Thoracic aorta (tissue), 2 donors: ENCODE measurements at places on chromosomes 7 and 10. TPM values are rescaled to one million over a fixed set of nuclear protein-coding genes. Genes with fewer than 3 reads are reported as not detected.

- H3K4me3 ChIP-seq: no peak overlapping the region
- no peak overlapping the region for H3K27ac ChIP-seq
- no peaks in the 10 kb centered on the region for H3K27me3 ChIP-seq
- DNase-seq: no peak
These were observed 44.1 kb downstream of the HGF start for GRCh38 chr7:81725812-81726127.

GRCh38 chr10:44060221-44060620, 324.7 kb downstream of the CXCL12 start:
- peaks cover 4% of the 10 kb centered on the region for H3K4me1 ChIP-seq
- H3K36me3 ChIP-seq: no peaks in the 10 kb centered on the region
- H3K27ac ChIP-seq: no peak overlapping the region
- H3K4me3 ChIP-seq: no peak overlapping the region

Gene IRF5
- total RNA-seq: 25.0 TPM

Gene SLC39A12
- 0.14 TPM for total RNA-seq

Gene TRIM50
- total RNA-seq: 1.5 TPM

Gene ATOH7
- total RNA-seq: not detected

Gene CYP26C1
- 0.35 TPM for total RNA-seq
